Activated CD4-positive, alpha-beta T cell treated with anti-CD3 and anti-CD28 coated beads, Interleukin-2, Interleukin-4, amounts not matched to agents 100 ng/mL and 50 ng/mL, durations not matched to agents 16 hours and 8 hours (primary cell): ENCODE measurements at places on chromosomes 4 and X.
A peak's percentile ranks its signal among the peaks of the same experiment; 100 is the strongest.

GRCh38 chr4:142402900-142403299 lies 443.2 kb downstream of the INPP4B start:
- peak; percentile 50 for DNase-seq

GRCh38 chr4:40114206-40114605 lies 57.6 kb downstream of the N4BP2 start:
- DNase-seq: no peak

- DNase-seq: peak; percentile 40
These were observed 328.5 kb downstream of the PPP3CA start for GRCh38 chr4:101018836-101019235.

- DNase-seq: no peak
These were observed 7.0 kb downstream of the USP46 start for GRCh38 chr4:52651996-52652672.

DNA sequence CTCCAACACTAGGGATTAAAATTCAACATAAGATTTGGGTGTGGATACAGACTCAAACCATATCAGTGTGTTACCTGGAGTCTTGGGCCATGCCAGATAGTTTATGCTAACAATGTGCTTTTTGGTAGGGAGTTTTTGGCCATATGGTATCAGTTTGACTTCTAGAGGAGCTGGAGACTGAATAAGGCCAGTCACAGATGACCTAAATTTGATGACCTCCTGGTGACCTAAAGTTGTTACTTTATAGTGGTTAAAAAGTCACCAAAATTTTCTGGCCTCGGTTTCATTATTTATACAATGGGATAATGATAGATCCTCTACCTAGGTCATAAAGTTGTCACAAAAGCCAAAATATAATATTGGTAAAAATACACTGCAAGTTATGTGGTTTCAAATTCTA lies 877.1 kb downstream of the RAPGEF2 start:
- no peak for DNase-seq

- peak; percentile 6 for DNase-seq
These were observed 1.5 kb downstream of the FUNDC2 start for GRCh38 chrX:155028129-155028528.
